ENCODE measurements at places on chromosomes 3 and 15.

- DNase-seq, result no peak
Measured at GRCh38 chr3:112470788-112471187, 28.5 kb downstream of the BTLA start.

- DNase-seq, result no peak
Measured at GRCh38 chr15:45174069-45174468, 13.7 kb downstream of the SHF start.

- DNase-seq, result no peak
Measured at GRCh38 chr3:123344175-123344906, 104.5 kb downstream of the ADCY5 start.

DNA sequence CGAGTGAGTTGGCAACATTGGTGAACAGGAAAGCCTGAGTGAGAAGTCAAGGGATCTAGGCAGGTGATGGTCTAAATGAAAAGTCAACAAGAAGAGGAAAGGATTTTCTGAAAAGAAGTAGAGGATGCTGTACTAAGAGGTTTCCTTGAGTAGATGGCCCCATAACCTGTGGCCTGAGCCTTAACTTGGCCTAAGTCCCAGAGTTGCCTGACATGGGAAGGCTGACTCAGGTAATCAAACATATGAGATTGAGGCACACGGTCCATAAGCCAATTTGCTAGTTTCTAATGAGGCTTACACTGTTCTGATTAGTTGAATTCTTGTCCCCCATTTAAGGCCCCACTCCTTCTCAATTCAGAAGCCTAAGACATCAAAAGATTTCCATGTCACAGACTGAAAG lies 262.5 kb upstream of the LMCD1 start:
- DNase-seq, result no peak

DNA sequence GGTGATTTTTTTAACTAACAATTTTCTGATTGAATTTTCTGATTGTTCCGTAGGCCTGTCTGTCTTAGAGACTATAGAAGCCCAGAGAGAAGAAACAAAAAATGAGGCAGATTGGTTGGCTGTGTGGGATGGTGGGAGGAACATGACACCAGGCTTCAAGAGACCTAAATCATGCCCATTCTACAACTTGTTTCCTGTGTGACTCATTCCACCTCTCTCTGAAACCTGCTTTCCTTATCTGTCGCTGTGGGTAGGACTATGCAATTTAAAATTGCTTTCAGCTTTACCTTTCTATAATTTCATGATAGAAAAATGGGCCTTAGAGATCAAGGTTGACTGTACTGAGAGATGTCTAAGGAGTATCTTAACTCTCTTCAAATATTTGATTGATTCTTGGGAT lies 44.5 kb downstream of the OXNAD1 start:
- peak; percentile 58 for DNase-seq

GRCh38 chr3:148408667-148409066 lies 289.0 kb upstream of the AGTR1 start:
- DNase-seq, result no peak

GRCh38 chr3:167936019-167936418 lies 159.7 kb downstream of the GOLIM4 start:
- DNase-seq, result no peak

GRCh38 chr3:38574411-38575278 lies 74.8 kb downstream of the SCN5A start:
- no peak for DNase-seq

DNA sequence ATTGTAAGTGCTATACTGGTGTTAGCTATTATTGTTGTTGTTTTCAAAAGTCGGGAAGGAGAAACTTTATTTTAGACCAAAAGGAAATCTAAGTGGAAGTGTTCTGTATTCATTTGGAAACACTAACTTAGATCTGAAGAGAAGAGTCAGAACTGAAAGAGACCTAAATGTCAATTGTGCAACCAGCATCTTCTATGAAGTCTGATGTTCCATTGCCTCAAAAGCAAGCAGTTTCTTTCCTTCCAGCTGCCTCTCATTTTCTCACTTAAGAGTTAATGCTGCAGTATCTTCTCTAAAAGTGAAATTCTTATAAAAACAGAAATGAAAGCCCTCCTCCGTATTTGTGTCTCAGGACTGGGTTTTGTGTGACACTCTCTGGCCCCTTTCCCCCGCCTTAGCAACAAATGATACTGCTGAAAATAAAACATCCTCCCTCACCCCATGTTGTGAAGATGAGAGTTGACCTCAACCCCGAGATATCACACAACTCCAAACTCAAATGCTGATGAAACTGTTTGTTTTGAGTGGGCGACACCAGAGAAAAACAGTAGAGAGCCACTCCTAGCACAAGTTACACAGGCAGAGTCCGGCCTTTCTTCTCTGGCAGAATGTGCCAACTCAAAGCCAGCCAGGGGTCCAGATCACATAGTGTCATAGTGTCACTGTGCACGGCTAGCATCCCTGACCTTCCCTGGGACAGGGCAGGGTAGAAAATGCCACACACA lies 48.9 kb downstream of the GLDN start:
- DNase-seq, result no peak

GRCh38 chr3:108509263-108509662 lies 1.1 kb downstream of the MYH15 start:
- DNase-seq, result no peak

DNA sequence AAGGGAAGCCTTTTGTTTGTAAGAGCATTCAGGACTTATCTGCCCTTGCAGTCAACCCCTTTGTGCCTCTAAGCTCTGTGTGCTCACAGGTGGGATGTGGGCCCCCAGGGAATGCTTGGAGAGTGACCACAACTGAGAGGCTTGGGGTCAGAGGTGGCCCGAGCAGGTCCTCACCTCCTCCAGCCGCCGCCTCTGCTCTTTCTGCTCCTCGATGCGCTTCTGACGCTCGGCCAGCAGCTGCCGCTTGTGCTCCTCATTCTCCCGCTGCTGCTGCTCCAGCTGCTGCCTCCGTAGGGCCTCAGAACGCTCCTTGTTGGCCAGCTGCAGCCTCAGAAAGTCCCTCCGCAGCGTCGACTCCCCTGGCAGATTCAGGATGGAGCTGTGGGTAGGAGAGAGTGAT lies 130.8 kb upstream of the SLC2A2 start:
- no peak for DNase-seq

GRCh38 chr15:69074843-69075224 lies 60.3 kb downstream of the NOX5 start:
- no peak for DNase-seq

All from stimulated activated CD4-positive, alpha-beta T cell treated with anti-CD3 and anti-CD28 coated beads, Interleukin-2, amount 100 ng/mL, for 4 hours (primary cell).